ENCODE measurements at places on chromosomes 2 and 18.

- DNase-seq = no peak
Observed at GRCh38 chr2:160418853-160419252, 74.8 kb downstream of the RBMS1 start.

DNA sequence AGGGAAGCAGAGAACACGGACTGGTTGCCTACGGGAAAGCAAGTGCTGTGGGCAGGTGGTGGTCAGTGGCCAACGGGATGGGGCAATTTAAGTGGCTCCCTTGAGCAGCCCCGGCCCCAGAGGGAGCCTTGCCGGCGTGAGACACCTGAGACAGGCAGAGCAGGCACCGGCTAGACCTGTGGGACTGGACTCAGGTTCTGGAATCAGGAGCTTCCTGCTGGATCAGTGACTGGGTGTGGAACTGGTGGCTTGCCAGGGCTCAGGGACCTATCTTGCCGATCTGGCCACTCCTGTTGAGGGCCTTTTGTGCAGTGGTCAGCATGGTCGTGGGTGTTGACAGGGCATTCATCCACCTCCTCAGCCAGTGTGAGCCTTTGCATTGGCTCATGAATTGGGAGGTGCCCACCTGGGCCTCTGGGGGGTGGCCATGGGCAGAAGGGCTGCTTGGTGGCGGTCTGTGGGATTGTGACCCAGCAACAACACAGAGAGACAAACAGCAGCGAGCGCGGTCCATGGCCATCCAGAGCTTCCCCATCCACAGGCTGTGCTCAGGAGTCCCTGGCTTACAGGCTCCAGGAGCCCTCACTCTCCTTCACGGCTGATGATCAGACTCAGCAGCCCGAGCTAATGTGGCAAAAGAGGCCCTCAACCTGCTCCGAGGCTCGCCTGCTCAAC, 85.4 kb upstream of the ZNF516 start:
- DNase-seq = no peak

GRCh38 chr2:141639809-141640208, 491.0 kb downstream of the LRP1B start:
- DNase-seq = no peak

GRCh38 chr2:134360745-134361487, 107.0 kb downstream of the MGAT5 start:
- no peak for DNase-seq

GRCh38 chr2:95052307-95052706, 26.8 kb downstream of the MAL start:
- DNase-seq = no peak

GRCh38 chr2:46886268-46887027, 29.2 kb downstream of the MCFD2 start:
- DNase-seq = no peak

DNA sequence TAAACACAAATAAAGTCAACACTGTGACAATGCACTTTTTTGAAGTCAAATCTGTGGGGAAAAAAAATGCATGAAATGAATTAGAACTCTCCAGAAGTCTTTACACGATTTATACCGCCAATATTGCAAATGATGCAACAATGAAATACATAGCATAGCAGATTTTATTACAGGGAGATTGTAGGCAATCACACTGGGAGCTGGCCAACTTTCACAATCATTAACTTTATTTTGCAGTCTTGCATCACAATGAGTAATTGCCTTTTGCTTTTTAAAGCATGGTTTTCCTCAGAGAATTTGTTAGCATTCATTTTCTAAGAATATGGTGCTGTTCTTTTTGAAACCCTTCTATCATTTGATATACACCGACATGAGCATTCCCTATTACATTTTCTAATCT, 366.4 kb upstream of the FSIP2 start:
- DNase-seq = no peak
